Transverse colon (tissue), 4 donors: ENCODE measurements at places on chromosomes 5 and 9. TPM values are rescaled to one million over a fixed set of nuclear protein-coding genes. Genes with fewer than 3 reads are reported as not detected.

- DNase-seq = peak; percentile 27
Observed at GRCh38 chr5:179699616-179700237, 960 bp downstream of the CANX start.

DNA sequence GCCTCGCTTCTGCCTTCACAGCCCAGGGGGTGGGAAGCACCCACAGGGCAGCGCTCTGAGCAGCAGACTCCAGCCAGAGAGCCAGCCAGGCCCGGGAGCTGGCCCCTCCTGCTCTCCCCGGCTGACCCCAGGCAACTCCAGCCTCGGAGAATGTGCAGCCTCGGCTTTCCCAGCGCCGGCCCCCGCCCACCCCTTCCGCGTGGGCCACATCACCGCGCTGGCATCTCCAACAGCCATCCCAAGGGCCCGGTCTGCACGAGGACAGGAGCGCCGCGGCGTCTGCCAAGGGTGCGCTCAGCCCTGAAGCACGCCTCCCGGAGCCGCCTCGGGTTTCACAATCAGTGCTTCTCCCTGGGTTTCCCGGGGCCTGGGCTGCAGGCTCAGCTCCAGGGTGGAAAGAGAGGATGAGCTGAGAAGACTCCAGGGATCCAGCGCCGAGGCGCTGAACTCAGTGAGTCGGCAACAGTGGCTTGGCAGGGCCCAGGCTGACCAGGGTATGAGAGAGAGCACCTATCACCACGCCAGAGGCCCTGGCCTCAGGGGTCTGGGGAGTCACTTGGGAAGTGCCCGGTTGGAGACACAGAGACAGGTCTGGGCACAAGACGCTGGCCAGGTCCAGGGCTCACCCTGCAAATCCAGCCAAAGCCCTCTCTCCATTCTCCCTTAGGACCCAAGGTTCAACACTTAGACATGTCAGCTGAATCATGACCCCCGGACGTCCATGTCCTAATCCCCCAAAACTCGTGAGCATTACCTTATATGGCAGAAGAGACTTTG is 79.6 kb downstream of the ADAMTS2 start:
- peak; percentile 82 for DNase-seq

DNA sequence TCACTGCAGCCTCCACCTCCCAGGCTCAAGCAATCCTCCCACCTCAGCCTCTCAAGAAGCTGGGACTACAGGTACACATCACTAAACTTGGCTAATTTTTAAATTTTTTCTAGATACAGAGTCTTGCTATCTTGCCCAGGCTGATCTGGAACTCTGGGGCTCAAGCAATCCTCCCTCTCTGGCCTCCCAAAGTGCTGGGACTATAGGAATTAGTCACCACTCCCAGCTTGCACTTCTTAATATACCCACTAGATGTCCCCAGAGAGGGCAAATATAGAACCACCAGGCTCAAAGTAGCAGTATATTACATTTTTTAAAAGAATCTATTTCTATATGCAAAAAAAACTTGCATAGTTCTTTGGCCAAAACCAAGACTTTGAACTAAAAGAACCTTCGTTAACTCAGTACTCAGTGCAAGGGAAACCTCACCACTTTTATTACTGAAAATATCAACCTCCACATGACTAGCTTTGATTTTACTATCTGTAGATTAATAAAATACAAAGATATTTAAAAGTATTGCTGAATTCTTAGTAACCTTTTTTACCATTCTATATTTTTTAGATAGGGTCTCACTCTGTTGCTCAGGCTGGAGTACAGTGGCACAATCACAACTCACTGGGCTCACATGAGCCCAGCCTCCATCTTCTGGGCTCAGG is 25.8 kb upstream of the HSD17B3 start:
- peak; percentile 27 for DNase-seq

DNA sequence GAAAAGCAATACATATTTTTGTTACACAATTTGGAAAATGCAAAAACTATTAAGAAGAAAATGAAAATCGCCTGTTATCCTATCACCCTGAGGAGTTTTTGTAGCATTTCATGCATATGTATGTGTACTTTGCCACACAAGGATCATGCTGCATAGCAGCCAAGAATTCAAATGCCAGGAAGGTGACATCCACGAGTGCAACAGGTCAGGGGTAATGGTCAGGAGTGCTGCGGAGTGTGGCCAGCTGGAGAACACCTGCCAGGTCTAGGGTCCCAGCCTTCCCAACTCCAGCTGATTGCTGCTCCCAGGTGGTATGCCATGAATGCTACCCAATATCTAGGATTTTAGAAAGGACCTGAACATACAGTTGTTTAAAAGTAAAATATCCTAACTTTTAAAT is 617.1 kb downstream of the PRELID2 start:
- DNase-seq = no peak

- no peak for DNase-seq
Observed at GRCh38 chr9:84992381-84992780, 322.9 kb downstream of the NTRK2 start.

The SPATA31E1 gene
- not detected for total RNA-seq

The CXCL14 gene
- 26.9 TPM for total RNA-seq
